ENCODE measurements at places on chromosomes 12 and 14.
A peak's percentile ranks its signal among the peaks of the same experiment; 100 is the strongest.

DNA sequence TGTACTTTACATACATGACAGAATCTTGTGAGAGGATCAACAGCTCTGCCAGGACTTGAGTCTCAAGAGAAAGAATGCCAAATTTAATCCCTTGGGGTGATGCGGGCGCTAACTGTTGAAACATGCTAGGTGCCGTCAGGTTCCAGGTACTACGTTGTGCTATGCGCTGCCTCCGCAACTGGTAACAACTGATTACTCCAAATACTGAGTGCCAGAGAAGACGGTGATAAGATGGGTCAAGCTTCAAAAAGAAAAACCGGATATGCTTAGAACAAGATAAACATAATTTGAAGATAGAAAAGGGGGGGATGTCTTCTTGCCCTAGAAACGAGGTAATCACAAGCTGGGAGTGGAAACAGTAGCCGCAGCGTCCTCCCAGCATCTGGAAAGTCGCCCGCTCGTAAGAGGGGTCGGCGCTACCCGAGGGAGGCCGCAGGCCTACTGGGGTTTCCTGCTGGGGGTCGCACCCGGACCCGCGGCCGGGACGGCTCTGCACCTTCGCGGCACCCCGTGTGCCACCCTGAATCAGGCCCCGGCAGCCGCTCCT, 678 bp downstream of the ZBTB25 start:
- no peak for DNase-seq

GRCh38 chr12:25020621-25021243, 71.8 kb upstream of the BCAT1 start:
- DNase-seq = no peak

DNA sequence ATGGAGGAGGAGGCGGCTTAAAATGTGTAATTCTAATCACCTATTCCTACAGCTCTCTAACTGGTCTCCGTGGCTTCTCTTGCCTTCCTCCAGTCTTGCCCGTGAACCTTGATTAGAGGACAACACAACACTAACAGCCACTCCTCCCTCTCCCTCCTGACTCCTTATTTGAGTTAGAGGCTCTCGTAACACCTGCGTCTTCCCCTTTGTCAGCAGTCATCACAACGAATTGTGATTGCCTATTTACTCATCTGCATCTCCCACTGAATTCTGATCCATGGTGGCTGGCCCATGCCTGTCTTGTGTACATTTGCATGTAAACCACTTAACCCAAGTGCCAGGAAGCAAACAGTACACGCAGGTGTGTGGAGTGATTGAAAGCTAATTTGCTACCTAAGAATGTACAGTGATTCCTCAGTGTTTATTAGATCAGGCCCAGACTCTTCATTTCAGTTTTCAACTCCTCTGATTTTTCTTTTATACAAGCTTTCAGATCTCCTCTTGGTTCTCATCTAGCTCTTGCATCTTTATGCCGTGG, 154.5 kb downstream of the MON2 start:
- no peak for DNase-seq

DNA sequence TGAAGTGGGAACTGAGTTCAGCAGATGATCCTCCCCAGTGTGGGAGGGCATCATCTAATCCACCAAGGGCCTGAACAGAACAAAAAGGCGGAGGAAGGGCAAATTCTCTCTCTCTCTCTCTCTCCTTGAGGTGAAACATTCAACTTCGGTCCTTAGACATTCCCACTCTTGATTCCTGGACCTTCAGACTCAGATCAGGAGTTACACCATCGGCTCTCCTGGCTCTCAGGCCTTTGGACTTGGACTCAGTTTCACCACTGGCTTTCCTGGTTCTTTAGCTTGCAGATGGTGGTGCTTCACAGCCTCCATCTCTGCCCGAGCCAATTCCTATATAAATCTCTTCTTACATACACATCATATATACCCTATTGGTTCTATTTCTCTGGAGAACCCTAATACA, 73.2 kb downstream of the SPPL3 start:
- DNase-seq = no peak

DNA sequence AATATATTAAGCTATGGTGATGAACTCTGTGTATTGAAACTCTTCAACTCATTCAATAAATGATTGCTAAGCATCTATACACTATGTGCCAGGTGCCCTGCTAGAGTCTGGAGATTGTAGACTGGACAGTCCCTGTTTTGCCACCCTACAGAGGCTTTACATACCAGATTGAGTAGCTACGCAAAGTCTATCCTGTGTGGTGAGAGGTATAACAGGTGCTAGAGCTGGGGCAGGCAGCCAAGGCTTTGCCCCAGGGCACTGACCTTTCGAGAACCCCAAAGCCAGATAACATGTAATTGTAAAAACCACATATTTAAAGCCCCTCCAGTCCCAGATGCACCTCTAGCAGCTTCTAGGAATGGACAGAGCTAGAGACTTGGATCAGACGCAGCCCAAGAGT, 52.8 kb downstream of the PPM1H start:
- no peak for DNase-seq

DNA sequence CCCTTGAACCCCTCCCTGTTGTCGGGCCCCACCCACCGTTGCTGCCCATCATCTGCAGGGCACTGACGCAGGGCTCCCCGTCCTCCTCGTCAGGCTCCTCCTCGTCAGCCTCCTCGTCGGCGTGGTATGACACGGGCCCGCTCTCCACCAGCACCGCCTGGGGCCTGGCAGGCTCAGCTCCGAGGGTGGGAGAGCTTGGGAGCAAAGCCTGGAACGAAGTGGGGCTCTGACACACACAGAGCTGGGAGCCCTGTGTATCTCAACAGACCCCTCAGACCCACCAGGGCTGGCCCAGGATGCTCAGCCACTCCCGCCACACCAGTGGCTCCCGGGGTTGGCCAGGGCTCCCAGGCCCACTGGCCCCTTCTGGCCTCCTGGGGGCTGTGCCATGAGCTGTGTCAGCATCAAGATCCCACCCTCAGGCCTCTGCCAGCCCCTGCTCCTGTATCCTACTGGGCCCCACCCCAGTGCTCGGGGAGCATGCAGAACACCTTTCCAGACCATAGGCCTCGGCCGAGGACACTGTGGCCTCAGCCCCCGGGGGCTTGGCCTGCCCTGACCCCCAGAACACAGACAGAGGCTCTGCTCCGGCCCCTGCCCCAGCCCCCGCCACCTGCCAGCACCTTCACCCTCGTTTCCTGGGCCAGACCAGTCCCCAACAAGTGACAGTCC, 30.1 kb upstream of the NUDT14 start:
- no peak for DNase-seq

DNA sequence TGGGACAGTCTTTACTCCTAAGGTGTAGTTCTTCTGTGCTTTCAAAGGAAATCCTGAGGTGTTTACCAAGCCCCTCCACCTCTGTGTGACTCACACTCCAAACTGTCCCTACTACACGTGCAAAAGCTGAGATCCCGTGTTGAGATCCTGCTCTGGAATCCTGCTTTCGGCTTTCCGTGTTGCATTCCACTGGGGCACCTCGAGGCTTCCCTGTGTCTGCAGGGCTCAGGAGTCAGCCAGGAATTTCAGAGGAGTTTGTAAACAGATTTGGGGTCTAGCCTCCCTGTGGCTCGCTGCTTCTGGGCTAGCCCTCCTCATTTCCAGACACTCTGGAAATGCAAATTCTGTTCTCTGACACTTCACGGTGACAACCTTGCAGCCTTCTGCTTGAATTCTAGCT, 48.4 kb downstream of the CACNA2D4 start:
- DNase-seq = peak; percentile 3

- DNase-seq = no peak
Observed at GRCh38 chr12:117527479-117527855, 166.0 kb upstream of the NOS1 start.

DNA sequence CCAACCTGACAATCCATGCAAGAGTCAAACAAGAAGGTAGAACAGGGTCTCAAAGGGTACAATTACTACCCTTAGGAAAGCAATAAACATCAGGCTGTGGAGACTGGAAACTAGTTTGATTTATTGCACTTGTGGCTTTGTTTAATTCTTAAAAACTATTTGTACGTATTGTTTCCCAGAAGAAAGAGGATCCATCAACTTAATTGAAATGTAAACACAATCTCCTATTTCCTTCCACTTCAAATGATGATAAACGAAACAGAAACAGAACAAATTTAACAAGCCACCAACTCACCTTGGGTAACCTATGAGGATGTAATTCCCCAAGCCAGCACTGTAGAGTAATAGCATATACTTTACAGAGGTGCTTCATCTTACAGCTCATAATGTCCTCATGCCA, 8.0 kb downstream of the STXBP6 start:
- no peak for DNase-seq

- DNase-seq = no peak
Observed at GRCh38 chr14:76976240-76977005, 52.1 kb downstream of the IRF2BPL start.

GRCh38 chr14:31886156-31886835, 190.8 kb upstream of the ARHGAP5 start:
- DNase-seq = no peak

DNA sequence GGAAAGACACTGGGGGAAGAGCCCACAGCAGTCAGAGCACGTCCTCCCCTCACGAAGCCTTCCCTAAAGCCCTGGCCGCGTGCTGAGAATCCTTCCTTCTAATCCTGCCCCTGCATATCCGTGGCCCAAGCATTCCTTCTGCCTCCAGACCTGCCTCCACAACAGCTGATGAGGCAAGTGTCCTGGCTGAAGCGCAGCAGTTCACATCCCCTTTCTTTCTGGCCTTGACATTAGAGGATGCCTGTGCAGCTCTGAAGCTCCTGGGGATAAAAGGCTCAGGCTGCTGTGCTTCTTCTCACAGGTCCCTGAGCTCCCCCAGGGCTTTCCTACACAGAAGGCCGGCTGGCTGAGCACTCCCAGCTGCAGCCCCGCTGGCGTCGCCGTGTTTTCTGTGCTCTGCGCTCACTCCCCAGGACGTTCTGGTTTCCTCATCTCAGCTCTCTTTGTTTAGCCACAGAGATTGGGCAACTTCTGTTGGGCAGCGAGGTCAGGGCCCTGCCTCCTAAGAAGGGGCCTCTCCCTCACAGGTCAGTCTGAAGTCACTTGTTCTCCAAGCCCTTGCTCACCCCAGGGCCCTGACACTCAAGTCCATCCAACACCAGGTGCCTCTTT, 45.8 kb downstream of the NINJ2 start:
- no peak for DNase-seq

All from activated T-cell treated with anti-CD3 and anti-CD28 coated beads, Interleukin-2, amount 50 U/mL, for 48 hours (primary cell).